GM12864 (cell line): ENCODE measurements at places on chromosomes 7 and 10.

DNA sequence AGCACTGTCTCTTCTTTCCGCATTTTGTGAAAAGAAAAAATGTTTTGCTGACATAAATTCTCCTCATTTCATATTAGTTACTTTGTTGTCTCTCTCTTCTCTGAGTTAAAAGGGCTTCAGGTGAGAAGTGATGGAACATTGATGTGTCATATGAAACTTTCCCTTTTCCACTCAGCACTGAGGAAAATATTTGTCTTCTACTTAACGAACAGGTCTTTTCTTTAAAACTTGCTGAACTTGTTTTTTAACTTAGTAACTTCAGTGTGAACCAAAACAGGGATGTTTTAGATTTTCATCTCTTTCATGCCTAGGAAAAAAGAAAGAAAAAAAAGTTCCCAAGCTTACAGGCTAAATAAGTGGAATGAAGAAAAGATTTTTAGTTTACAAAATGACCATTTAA lies 19.0 kb upstream of the TSPAN12 start:
- no peak for DNase-seq

- no peak for DNase-seq
These were observed 1.5 kb upstream of the CPVL start for GRCh38 chr7:29147821-29148220.

DNA sequence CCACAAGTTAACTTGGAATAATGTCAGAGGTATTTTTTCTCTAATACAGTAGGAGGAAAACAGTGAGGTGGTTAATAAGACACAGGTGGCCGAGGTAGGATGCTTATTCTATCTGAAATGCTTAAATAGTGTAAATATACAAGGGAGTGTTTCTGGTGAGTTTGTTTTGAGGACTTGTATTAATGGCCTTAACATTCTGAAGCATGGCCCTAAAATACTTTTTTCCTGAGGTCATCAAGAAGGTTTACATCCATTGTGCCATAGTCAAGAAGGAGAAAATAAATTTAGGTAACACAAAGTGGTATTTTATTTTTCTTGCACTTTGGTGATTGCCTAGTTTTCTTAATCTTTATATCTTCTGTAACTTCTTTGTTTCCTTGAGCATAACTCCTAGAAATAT lies 18.8 kb downstream of the GNAI1 start:
- no peak for DNase-seq

- DNase-seq, result no peak
These were observed 14.4 kb upstream of the CRYGN start for GRCh38 chr7:151454305-151454704.

GRCh38 chr10:124595143-124595883 lies 133.7 kb downstream of the LHPP start:
- no peak for DNase-seq

- no peak for DNase-seq
These were observed 223.5 kb downstream of the CCDC3 start for GRCh38 chr10:12777840-12778585.

DNA sequence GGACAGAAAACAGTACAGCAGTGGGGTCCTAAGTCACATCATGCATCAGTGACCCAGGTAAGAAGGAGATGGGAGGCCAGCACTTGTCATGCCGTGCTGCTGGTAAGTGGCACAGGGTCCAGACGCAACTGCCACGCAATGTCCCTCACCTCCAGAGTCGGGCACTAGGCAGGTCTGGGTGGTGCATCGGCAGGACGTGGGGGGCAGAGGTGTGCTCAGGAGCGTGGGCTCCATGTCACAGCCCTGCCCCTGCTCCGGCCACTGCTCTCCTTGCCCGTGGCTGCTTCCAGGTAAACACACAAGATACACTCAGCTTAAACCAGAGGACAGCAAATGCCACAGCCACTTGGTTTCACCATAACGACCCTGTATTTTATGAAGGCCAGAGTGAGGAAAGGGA lies 47.3 kb downstream of the COBL start:
- no peak for DNase-seq

- no peak for DNase-seq
These were observed 126.4 kb upstream of the TCF7L2 start for GRCh38 chr10:112823604-112824003.

DNA sequence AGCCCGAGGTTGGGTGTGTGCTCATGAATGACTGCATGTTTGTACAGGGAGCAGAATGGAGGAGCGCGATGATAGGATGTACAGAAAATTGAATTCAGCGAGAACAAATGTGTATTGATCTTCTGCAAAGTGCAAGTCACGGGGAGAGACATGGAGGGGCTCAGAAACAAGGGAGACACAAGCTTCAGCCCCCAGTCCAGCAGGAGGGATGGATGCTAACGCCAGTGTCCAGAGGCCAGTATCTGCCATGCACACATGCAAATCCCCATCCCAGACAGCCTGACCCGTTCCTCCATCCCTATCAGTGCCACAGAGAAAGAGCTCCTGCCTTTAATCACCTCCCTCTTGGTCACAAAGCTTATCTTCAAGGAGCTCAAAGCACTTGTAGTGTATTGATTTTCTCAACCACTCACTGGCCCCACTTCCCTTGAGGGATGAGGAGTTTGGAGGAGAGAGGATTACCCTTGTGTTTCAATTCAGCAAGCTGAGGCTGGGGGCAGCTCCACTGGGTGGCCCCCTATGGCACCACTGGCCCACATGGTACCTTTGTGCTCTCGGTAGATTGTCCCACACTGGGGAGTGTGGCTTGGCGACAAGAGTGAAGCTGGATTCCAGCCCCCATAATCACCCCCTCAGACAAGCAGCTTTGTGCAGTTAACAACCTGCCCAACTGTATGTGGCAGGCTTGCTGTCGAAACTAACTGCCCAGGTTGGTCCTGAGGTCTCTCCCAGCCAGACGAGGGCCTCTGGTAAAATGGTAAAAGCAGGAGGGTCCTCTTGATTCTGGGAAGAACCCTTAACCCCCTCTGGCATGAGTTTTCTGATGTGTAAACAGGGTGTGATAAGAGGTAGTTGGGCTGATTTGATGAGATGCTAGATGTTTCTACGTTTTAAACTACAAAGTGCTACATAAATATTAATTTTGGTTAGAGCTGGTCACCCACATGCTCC lies 151.6 kb upstream of the UNC5B start:
- DNase-seq, result no peak

DNA sequence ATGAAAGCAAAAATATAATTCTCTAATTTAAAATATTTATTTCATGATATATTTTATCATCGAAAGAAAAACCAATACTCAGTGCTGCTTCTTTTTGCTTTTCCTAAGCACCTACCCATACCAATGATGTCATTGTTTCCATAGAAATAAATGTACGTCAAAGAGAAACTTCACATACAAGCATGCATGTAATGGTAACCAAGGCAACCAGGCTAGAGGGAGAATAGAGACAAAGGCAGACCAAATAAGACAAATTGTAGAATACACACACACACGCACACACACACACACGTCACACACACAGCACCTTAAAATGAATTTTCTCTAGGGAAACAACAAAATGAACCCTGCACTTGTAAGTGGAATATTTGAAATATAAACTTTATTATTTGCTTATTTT lies 75.5 kb downstream of the MACC1 start:
- no peak for DNase-seq

DNA sequence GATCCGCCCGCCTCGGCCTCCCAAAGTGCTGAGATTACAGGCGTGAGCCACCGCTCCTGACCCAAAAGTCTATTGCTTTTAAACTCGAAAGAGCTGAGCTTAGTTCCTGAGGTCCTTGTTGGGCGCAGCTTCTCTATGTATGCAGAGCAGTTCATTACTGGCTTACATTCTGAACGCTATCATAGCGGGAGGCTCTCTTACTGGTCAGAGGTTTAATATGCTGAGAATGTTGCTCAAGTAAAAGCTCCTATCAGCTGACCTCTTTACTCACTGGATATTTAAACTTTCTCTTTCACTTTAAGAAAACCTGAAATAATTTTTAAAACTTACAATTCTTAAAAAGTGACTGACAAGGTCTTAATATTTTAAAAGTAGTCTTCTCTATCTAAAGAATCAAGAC lies 160.8 kb upstream of the WNT16 start:
- DNase-seq, result no peak

GRCh38 chr7:37234334-37234733 lies 214.3 kb downstream of the ELMO1 start:
- DNase-seq, result no peak

DNA sequence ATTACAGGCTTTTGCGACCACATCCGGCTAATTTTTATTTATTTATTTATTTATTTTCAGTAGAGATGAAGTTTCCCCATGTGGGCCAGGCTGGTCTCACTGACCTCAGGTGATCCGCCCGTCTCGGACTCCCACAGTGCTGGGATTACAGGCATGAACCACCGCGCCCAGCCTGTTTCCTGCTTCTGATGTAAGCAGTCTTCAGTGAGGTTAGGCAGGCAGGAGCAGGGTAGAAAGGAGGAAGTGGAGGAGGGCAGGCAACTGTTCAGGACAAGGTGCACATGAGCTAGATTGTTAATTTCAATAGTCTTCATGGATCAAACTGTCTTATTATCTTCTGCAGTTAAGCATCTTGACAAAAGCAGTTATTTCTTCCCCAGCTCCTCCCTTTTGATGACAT lies 605.0 kb downstream of the CCSER2 start:
- no peak for DNase-seq

DNA sequence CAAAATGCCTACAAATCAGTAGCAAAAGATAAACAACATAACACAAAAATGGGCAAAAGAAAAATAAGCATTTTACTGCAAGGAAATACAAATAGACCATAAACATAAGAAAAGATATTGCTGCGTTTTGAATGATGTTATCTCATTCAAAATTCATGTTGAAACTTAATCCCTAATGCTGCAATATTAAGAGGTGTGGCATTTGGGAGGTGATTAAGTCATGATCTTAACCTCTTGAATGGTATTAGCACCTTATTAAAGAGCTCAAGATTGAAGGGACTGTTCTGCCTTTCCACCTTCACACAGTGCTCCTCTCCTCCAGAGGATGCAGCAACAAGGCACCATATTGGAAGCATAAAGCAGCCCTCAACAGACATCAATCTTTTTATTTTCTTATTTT lies 12.4 kb upstream of the TNKS2 start:
- no peak for DNase-seq

DNA sequence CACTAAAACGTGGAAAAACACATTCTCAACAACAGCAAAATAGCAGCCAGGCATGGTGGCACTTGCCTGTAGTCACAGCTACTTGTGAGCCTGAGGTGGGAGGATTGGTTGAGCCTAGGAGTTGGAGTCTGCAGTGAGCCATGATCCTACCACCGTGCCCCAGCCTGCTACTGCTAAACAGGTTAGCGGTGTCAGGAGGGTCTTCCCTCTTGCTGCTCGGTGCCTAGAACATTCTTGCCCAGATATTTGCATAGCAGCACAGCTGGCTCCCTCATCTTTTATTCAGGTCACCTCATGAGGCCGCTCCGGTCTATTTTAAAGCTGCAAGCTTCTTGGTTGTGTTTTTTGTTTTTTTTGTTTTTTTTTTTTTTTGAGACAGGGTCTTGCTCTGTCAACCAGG lies 2.9 kb upstream of the RABGEF1 start:
- DNase-seq, result peak; percentile 47

GRCh38 chr10:76481178-76481577 lies 1049.8 kb downstream of the LRMDA start:
- no peak for DNase-seq

DNA sequence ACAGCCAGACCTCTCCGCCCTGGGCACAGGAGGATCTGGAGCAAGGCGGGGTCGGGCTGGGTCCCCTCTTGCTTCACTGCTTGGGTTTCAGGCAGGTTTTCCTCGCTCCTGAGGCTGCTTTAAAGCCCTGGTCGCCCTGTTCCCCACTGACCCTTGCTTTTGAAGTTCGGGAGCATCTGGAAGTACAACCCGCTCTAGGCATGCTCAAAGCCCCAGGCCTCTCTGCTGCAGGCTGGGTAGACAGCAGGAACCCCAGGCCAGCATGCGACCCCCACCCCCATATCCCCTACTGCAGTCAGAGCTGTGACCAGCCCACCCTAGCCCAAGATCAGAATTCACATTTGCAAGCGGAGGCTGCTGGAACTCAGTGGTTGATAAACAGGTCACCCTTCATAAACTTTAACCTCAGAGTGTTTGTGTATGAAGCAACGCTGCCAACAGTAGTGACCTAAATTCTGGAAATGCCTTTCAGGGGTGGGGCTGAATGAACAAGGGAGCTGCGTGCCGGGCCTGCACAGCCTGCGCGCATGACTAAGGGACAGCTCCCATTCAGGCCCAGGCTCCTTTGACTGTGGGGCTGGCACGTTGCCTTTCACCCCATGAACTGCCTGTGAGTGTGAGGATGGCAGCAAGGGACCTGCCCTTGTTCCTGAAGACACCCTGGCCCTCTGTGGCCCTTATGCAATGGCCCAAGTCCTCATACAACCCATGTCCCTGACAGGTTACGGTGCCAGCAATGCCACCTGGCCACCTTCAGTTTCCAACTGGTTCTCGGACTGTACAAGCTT lies 52.5 kb downstream of the PROSER2 start:
- no peak for DNase-seq

- no peak for DNase-seq
These were observed 12.1 kb upstream of the MAGI2 start for GRCh38 chr7:79465551-79465950.

DNA sequence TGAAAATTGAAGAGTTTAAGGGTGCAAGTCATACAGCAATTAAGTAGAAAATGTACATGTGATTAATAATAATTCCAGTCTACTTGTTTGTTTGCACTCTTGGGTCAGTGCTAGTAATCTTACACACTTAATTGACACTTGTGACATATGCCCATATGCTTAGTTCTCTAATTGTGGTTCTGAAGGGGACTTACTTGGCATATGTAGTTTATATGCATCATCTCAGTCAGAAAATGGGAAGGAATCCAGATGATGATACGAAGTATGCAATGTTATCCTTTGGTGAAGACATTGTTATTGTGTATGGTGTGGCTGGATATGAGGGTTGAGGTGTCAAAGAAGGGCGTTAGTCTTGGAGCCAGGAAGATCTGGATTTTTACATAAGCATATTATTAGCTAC lies 193.5 kb upstream of the HDAC9 start:
- DNase-seq, result no peak

DNA sequence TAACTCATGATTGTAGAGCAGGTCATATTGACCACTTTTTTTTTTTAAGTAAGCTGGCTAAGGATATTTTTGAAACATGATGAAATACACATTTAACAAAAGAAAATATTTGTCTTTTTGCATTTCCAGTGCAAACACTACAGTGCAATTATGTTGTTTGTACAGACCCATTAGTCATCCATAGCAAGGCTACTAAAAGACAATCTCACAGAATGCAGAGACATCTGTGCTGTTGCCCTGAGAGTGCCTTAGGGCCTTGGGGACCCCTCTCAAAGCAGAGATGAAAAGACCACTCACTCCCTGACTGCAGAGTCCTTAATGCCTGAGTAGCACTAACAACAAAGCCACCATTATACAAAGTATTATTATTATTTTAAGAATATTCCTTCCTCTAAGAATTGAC lies 104.5 kb downstream of the NRCAM start:
- DNase-seq, result no peak

GRCh38 chr7:47649919-47650318 lies 68.0 kb upstream of the TNS3 start:
- no peak for DNase-seq

- no peak for DNase-seq
These were observed 99.0 kb upstream of the NMT2 start for GRCh38 chr10:15267496-15267895.

- no peak for DNase-seq
These were observed 567 bp upstream of the CDCA7L start for GRCh38 chr7:21946222-21946709.

- DNase-seq, result no peak
These were observed 278.3 kb downstream of the ARL4A start for GRCh38 chr7:12965767-12966166.

- no peak for DNase-seq
These were observed 106.7 kb downstream of the CUX1 start for GRCh38 chr7:101924171-101924570.
